Gastroesophageal sphincter (tissue), 4 donors: ENCODE measurements at places on chromosomes 6 and 20. TPM values are rescaled to one million over a fixed set of nuclear protein-coding genes. Genes with fewer than 3 reads are reported as not detected.

DNA sequence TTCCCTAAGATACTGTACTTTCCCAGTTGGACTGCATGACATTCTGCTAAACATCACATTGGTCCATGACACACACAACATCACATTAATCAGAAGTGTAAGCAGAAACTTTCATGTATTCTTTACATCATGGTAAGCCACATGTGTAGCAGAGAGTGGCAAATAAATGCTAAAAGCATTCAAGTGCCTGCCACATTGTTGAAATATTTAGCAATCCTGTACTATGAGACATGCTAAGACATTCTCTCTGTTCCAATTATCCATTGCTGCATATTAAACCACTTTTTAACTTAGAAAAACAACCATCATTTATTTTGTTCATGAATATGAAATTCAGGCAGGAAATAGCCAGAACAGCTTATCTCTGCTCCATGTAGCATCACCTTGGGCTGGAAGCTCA lies 207.7 kb upstream of the GJE1 start:
- ATAC-seq: no peak

The FANCE gene
- total RNA-seq: 5.0 TPM

- ATAC-seq: no peak
These were observed 243.6 kb downstream of the KHDRBS2 start for GRCh38 chr6:62042429-62042828.

DNA sequence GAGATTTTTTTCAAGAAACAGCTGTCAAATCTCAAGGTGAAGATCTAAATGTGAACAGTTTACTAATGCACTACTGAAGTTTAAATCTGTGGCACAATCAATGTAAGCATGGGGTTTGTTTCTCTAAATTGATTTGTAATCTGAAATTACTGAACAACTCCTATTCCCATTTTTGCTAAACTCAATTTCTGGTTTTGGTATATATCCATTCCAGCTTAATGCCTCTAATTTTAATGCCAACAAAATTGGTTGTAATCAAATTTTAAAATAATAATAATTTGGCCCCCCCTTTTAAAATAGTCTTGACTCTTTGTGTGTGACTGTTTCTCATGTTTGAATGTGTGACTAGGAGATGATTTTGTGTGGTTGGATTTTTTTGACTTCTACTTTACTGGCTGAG lies 4.0 kb downstream of the PNRC1 start:
- no peak for ATAC-seq

GRCh38 chr6:54935739-54936138 lies 89.2 kb downstream of the FAM83B start:
- no peak for ATAC-seq

DNA sequence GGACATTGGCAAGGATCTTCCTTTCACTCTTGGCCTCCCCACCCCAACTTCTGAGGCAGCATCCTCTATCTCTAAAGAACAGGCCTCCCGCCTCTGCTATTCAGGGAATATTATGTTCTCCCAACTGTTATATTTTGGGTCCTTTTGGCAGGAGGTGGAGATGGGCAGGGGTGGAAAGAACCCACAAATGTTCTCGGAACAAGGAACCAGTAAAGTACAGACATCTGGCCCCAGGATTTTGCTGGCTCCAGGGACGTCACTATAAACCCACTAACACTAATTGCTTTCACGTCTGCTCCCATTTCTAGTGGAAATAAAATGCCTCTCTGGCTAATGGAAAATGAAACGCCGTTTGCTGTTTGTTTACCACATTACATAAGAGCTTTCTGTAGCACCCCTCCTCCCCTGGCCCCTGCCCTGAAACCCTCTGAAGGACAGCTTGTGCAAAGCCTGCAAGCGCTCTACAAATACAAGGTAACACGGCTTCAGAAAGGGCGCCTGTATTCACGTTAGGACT lies 77.7 kb upstream of the TBC1D7 start:
- no peak for ATAC-seq

DNA sequence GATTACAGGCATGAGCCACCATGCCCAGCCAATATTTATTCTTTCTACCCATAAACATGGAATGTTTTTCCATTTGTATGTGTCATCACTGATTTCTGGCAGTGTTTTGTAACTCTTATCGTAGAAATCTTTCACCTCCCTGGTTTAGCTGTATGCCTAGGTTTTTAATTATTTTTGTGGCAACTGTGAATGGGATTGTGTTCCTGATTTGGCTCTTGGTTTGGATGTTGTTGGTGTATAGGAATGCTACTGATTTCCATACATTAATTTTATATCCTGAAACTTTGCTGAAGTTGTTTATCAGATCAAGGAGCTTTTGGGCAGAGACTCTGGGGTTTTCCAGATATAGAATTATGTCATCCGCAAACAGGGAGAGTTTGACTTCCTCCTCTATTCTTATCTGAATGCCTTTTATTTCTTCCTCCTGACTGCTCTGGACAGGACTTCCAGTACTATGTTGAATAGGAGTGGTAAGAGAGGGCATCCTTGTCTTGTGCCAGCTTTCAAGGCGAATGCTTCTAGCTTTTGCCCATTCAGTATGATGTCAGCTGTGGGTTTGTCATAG lies 198.6 kb downstream of the ZDHHC14 start:
- no peak for ATAC-seq

DNA sequence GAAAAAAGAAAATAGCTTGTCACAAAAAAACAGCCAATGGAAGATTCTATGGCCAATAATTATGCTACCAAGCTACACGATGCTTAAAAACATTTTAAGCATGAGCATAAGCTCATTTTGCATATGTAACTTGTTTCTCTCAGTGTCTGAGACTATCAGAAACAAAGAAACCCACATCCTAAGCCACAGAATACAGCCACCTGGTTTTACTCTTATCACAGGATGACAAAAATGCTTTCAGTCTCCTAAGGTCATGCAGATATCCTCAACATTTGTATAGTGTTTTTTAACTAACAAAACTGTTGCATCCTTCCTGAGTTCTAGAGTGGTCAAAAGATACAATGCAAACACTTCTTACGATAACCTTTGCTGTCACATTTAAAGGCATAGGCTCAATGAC lies 172.1 kb upstream of the RUNX2 start:
- ATAC-seq: no peak

GRCh38 chr6:159533568-159533967 lies 159.5 kb downstream of the SOD2 start:
- no peak for ATAC-seq

DNA sequence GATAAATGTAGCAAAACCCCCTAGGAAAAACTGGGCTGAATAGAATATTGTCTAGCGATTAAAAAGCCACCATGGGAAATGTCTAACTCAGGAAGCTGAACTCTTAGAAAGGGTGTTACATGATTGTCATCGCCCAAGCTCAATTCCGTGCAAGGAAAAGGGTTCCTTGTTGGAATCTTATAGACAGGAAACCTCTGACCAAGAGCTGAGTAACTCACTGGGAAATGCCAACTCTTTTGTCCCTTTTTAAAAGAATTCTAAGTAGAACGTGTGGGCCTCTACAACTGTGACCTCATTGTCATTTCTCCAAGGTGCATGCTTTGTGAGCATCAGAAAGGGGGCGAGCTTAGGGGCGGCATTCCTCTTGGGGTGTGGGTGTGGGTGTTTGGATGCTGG lies 88.1 kb downstream of the SYNJ2 start:
- ATAC-seq: no peak

GRCh38 chr6:136471372-136471771 lies 78.8 kb downstream of the MAP7 start:
- ATAC-seq: no peak

The BNIP5 gene
- not detected for total RNA-seq

DNA sequence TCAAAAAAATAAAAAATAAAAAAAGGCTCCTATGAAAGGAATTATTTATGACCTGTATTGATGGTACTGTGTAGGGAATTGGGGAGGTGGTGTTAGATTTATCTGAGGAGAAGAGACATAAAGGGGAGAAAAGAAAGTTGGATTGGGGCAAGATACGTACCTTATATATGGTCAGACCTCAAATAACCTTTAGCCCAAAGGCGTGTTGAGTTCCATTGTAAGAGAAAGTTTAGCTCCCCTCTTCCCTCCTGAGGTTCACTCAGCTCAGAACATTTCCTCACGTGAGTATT lies 296.9 kb downstream of the ADGB start:
- no peak for ATAC-seq

The OOEP gene
- not detected for total RNA-seq

The LINC00237 gene
- not detected for total RNA-seq

The DSP gene
- total RNA-seq: 8.2 TPM

GRCh38 chr20:10332656-10333415 lies 101.2 kb downstream of the MKKS start:
- no peak for ATAC-seq

The TJAP1 gene
- total RNA-seq: 36.0 TPM

The SAPCD1 gene
- not detected for total RNA-seq

DNA sequence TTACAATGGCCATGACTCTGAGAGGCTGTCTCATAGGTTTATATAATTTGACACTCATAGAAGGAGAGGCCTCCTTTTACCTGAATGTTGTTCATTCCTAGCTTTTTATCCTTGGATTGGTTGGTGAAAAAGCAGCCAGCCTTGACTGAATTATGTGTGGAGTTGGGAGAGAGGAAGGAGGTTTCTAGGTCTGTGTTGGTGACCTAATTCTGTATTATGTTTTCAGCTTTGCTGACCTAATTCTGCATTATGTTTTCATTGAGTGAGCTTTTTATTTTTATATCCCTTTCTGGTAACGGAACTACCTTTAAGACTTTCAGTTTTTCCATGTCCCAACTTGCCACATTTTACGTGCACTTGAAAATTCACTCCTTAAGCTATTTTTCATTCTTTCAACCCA lies 59.1 kb upstream of the RNF144B start:
- no peak for ATAC-seq

DNA sequence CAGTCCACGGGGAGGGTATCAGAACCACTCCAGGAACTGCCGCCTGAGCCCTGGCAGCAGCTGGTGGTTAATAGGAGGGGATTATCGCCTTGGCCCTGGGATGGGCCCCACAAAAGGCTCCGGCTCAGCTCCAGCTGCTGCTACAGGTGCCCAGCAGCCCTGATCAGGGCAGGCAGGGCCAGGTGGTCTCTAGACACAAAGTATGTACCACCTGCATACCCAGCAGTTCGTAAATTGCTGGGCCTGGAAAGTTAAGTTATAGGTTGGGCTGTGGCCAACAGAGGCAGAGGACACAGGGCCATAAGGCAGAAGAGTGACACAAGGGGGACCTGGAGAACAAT lies 35.1 kb downstream of the RRBP1 start:
- ATAC-seq: no peak

The OR12D3 gene
- total RNA-seq: not detected

- no peak for ATAC-seq
These were observed 3.9 kb upstream of the ZNF831 start for GRCh38 chr20:59159493-59160376.

The RAET1G gene
- total RNA-seq: not detected

The OXT gene
- total RNA-seq: not detected

DNA sequence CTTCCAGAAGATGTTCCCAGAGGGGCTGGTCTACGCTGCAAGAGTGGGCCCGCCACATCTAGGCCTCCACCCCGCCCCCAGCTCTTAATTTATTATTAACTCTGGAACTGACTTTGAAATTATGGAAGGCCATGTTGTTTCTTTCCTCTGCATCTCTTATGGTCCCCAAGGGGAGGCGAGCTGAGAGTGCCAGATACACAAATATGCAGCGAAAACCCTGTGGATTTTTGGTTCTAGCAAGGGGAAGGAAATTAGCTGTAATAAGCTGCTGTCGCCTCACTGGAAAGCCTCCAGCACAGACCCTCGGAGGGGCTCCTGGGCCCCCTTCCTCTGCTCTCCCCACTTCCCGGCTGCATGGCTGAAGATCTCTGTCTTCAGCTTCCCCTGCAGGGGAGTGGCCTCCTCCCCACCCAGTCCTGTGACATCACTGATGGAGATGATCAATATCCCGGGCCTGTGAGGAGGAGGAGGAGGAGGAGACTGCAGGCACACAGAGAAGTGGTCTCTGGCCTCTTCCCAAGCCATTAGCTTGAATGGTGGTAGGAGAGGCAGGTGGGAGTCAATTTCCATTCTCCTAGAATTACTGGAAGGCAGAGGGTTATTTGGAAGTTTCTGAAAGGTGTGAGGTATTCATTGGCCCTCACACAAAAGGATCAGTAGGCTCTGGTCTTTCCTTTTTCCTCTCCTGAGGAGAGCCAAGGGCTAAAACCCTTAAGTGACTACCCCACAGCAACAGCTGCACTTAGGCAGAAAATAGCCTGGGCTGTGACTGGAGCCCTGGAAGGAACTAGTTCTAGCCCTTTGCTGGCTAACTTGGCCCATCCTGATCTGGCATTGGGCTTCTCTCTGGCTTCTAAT lies 39.7 kb upstream of the CCDC167 start:
- ATAC-seq: no peak

The HUS1B gene
- 2.3 TPM for total RNA-seq

DNA sequence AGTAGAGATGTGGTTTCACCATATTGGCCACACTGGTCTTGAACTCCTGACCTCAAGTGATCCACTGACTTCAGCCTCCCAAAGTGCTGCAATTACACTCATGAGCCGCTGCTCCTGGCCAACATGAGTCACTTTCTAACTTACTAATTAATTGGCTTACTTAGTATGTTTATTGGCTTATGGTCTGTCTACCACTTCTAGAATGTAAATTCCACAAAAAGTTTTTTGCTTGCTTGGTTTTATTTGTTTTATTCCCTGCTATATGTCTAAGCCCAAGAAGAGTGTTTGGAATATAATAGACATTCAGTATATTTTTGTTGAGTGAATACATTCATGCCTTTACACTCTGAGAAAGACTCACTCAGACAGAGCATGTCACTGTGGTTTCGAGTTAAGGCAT lies 86.0 kb downstream of the SAMD3 start:
- no peak for ATAC-seq

DNA sequence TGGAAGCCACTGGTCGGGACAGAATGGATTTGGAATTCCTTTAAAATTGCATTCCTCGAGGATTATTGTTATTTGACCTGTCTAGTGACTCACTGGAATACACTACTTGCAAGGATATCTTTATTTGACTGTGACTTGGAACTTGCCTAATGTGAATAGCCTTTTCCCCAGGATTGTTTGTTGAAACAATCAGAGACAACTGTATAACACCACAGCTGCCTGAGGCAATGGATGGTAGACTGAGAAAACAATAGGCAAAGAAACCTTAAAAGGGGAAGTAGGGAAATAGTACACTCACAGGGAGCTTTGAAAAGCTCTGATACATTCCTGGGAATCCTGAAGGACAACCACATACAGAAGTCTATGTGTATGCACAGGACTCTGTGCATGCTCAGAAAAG lies 465.3 kb downstream of the BMP2 start:
- ATAC-seq: no peak

GRCh38 chr6:41042226-41043055 lies at the start of gene TSPO2:
TSPO2 (plus strand) TSS chr6:41042467; CDS start chr6:41042986, 519 bp downstream.
- no peak for ATAC-seq

- ATAC-seq: no peak
These were observed 1.8 kb downstream of the PLA2G7 start for GRCh38 chr6:46733341-46733801.

- ATAC-seq: no peak
These were observed 10.9 kb downstream of the PSMB1 start for GRCh38 chr6:170542031-170542719.

GRCh38 chr20:44051661-44052000 lies 135.4 kb downstream of the JPH2 start:
- ATAC-seq: no peak

The AKIRIN2 gene
- 15.1 TPM for total RNA-seq

The COL11A2 gene
- total RNA-seq: 1.4 TPM
